ENCODE measurements at places on chromosomes 12 and 14. TPM values are rescaled to one million over a fixed set of nuclear protein-coding genes. Genes with fewer than 3 reads are reported as not detected.

DNA sequence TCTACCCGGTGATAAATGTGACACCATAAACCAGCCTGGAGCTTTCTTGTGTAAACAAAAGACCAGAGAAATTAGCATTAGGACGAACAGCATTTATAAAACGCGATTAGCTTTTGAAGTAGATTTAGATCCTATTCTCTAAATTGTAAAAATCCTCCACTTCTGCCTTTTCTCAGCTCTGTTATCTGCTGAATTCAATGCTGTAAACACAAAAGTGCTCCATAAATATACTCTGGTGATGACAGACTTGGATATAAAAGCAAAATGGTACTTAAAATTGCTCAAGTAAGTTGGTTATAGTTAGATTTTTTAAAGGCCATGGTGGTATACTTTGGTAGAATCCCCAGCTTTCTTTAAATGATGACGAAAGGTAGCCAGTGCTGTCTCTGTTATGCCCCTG lies 114.6 kb upstream of the RMST start:
- no peaks in the 10 kb centered on the region for H3K4me1 ChIP-seq
- H3K27ac ChIP-seq: no peak overlapping the region
- H3K36me3 ChIP-seq: no peaks in the 10 kb centered on the region
- H3K4me3 ChIP-seq: no peak overlapping the region
- no peaks in the 10 kb centered on the region for H3K27me3 ChIP-seq

DNA sequence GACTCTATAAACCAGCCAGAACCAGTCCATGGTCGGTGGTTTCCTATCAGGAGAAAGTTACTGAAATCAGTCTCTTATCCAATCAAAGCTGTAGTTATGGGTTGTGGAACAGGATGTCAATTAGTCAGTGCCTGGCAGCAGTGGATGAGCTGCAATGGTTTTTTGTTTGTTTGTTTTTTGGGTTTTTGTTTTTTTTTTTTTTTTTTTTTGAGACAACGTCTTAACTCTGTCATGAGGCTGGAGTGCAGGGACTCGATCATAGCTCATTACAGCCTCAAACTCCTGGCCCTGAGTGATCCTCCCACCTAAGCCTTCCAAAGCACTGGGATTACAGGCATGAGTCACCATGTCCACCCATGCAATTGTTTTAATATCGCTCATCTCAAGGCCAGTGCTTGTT lies 113.3 kb upstream of the CAND1 start:
- no peak for DNase-seq
- no peak overlapping the region for H3K27ac ChIP-seq
- H3K27me3 ChIP-seq: no peaks in the 10 kb centered on the region
- no peaks in the 10 kb centered on the region for H3K36me3 ChIP-seq
- H3K4me1 ChIP-seq: no peaks in the 10 kb centered on the region

GRCh38 chr14:21267431-21267845 lies 1.8 kb downstream of the HNRNPC start:
- H3K4me1 ChIP-seq: peaks cover 7% of the 10 kb centered on the region
- H3K4me3 ChIP-seq: peak overlapping the region; percentile 41
- no peak for DNase-seq
- H3K27ac ChIP-seq: no peak overlapping the region
- no peaks in the 10 kb centered on the region for H3K27me3 ChIP-seq

GRCh38 chr14:87233266-87233665 lies 759.7 kb downstream of the GALC start:
- H3K27ac ChIP-seq: no peak overlapping the region
- no peaks in the 10 kb centered on the region for H3K27me3 ChIP-seq
- no peak for DNase-seq

GRCh38 chr12:106048016-106048415 lies 90.7 kb downstream of the NUAK1 start:
- no peak overlapping the region for H3K27ac ChIP-seq
- no peaks in the 10 kb centered on the region for H3K36me3 ChIP-seq
- H3K27me3 ChIP-seq: no peaks in the 10 kb centered on the region

DNA sequence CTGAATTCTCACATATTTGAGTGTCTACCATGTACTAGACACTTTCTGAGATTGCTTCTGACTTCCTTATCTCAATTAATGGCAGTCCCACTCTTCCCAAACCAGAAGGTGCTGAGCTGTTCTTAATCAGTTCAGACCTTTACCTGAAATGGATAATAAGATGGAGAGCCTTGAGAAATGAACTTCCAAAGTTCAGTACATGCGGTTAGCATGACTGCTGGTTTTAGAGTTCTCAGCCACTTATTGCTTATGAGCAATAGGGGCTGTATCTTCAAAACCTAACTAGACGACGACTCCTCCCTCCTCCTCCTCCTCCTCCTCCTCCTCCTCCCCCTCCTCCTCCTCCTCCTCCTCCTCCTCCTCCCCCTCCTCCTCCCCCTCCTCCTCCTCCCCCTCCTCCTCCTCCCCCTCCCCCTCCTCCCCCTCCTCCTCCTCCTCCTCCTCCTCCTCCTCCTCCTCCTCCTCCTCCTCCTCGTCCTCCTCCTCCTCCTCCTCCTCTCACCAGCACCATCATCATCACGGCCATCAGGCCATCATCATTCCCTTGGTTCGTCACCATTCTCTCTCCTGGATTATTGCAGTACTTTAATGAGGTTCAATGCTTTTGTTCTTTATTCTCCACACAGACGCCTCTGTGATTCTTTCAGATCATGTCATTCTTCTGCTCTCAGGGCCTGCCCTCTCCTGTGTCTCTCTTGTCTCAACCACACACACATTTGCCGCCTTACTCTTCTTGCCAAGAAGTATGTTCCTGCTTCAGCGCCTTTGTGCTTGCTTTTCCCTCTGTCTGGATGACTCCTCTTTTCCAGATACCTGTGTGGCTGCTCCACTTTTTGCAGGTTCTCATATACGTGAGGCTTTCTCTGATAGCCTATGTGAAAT lies 2.7 kb downstream of the PCNX1 start:
- H3K27ac ChIP-seq: no peak overlapping the region
- H3K4me3 ChIP-seq: no peak overlapping the region
- no peaks in the 10 kb centered on the region for H3K27me3 ChIP-seq
- H3K36me3 ChIP-seq: no peaks in the 10 kb centered on the region
- no peak for DNase-seq

DNA sequence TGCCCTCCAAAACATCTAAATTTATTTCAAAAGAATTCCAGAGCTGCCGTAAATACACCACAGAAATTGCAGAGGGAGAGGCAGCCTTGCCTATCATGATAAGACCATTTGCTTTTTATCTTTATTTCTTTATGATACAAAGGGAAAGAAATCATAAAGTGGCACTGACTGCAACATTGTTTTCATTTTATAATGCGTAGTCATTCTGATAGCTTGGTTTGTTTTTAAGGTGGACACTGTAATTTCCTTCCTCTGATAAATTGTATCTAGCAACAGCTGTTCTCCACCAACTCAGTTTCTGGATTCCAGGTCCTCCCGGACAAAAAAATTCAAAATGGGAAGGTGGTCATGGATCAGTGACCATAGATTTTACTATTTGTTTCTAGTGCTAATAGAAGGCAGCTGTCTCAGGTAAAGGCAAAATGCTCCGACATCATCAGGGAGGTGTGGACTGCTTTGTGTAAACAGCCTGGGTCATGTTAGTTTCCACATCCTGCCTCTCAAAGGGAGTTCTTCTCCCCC lies 623 bp upstream of the TSPAN8 start:
- H3K36me3 ChIP-seq: no peaks in the 10 kb centered on the region
- H3K4me1 ChIP-seq: peaks cover 6% of the 10 kb centered on the region
- H3K27me3 ChIP-seq: no peaks in the 10 kb centered on the region

- H3K27me3 ChIP-seq: no peaks in the 10 kb centered on the region
- no peak overlapping the region for H3K27ac ChIP-seq
- H3K4me1 ChIP-seq: no peaks in the 10 kb centered on the region
- DNase-seq: no peak
- no peaks in the 10 kb centered on the region for H3K36me3 ChIP-seq
- H3K4me3 ChIP-seq: no peak overlapping the region
Observed at GRCh38 chr12:18345021-18345735, 83.9 kb downstream of the PIK3C2G start.

DNA sequence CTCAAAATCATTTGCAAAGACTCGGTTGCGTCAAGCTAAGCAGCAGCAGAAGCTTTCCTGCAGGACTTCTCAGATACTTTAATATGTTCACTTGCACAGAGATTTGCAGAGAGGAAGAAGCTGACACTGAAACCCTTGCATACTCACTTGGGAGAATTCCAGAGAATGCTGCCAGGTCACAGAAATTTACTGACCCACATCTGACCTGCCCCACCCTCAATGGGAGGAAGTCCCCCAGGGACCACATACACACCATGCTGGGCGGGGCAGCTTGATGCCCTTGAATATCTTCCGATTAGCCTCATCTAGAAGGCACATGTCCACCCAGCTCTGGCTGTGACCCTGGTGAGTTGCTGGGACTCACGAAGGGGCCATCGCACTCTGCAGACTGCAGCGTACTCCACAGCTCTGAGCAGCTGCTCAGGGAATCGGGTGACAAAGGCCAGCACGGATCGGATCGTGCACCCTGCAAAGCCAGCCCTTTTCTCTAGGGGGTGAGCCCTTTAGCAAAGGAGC lies 83.2 kb downstream of the ITPK1 start:
- H3K27ac ChIP-seq: no peak overlapping the region
- peaks cover 2% of the 10 kb centered on the region for H3K36me3 ChIP-seq
- no peaks in the 10 kb centered on the region for H3K27me3 ChIP-seq
- H3K4me3 ChIP-seq: no peak overlapping the region
- no peak for DNase-seq
- H3K4me1 ChIP-seq: peaks cover 31% of the 10 kb centered on the region

DNA sequence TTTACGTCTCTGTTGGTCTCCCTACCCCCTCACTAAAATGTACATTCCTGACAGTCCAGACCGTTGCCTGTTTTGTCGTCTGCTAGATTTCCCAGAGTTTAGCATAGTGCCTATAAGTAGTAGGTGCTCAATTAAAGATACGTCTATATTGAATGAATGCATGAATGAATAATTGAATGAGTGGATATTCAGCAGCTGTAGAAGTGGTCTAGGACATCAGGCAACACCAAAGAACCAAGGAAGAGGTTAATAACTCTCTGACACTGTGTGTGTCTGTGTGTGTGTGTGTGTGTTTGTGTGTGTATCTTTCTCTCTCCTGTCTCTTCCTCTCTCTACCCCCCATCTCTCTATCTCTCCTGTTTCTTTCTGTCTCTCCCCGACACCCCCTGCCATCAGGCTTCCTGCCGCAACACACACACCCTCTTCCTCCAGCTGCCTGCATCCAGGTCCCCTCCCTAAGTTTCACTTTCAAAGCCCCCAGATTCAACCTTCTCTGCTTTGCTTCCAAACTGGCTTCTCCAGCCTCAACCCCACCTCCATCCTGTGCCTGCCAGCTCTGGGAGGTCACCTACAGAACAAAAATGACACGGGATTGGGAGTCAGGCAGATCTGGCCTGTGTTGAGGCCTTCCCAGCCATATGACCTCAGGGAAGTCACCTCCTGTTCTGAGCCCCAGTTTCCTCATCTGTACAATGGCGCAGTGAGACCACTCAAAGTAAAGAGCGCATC lies 119.9 kb upstream of the NCOR2 start:
- no peak overlapping the region for H3K4me3 ChIP-seq
- no peaks in the 10 kb centered on the region for H3K27me3 ChIP-seq
- no peak overlapping the region for H3K27ac ChIP-seq
- peaks cover 10% of the 10 kb centered on the region for H3K4me1 ChIP-seq
- no peak for DNase-seq

DNA sequence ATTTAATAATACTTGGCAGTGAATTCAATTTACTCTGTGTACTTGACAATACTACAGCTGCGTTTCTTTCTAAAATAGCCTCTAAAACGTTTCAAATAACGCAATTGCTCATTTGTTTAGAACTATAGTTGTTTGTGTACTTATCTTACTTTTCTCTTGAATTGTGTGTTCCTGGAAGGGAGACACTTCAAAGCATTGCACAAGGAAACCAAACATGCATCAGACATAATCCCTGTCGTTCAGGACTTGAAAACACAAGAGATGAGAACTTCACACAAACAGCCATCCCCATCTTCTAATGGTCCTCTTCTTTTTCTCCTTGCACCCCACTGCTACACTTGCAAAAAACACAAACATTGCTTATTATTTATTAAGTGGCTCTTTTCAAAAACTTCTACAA lies 38.5 kb downstream of the PTGER2 start:
- no peak overlapping the region for H3K4me3 ChIP-seq
- no peak overlapping the region for H3K27ac ChIP-seq
- no peaks in the 10 kb centered on the region for H3K27me3 ChIP-seq
- H3K36me3 ChIP-seq: no peaks in the 10 kb centered on the region
- peak; percentile 91 for DNase-seq
- peaks cover 42% of the 10 kb centered on the region for H3K4me1 ChIP-seq

GRCh38 chr14:74596741-74597450 lies 15.1 kb downstream of the LTBP2 start:
- no peaks in the 10 kb centered on the region for H3K36me3 ChIP-seq
- no peak overlapping the region for H3K4me3 ChIP-seq
- peak; percentile 90 for DNase-seq
- peaks cover 58% of the 10 kb centered on the region for H3K4me1 ChIP-seq

- DNase-seq: no peak
- H3K4me3 ChIP-seq: no peak overlapping the region
- no peaks in the 10 kb centered on the region for H3K4me1 ChIP-seq
- H3K27me3 ChIP-seq: peaks cover 5% of the 10 kb centered on the region
- H3K27ac ChIP-seq: no peak overlapping the region
- H3K36me3 ChIP-seq: no peaks in the 10 kb centered on the region
Observed at GRCh38 chr12:100632445-100632892, 59.0 kb downstream of the GAS2L3 start.

DNA sequence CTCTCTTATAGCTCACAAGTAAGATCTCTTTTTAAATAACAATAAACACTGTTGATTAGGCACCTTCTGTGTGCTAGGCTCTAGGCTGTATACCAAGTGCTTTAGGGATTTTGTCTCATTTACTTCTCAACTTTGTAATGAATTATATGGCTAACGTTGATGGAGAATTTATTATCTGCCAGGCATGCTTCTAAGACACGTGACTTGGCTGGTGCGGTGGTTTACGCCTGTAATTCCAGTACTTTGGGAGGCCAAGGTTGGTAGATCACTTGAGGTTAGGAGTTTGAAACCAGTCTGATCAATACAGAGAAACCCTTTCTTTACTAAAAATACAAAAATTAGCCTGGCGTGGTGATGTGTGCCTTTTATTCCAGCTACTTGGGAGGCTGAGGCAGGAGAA lies 1202.8 kb upstream of the TMEM132C start:
- H3K27me3 ChIP-seq: no peaks in the 10 kb centered on the region
- no peaks in the 10 kb centered on the region for H3K4me1 ChIP-seq
- no peaks in the 10 kb centered on the region for H3K36me3 ChIP-seq
- DNase-seq: no peak
- H3K4me3 ChIP-seq: no peak overlapping the region

GRCh38 chr12:26109343-26109881 lies 15.4 kb downstream of the BHLHE41 start:
- H3K27me3 ChIP-seq: no peaks in the 10 kb centered on the region
- DNase-seq: peak; percentile 39
- H3K36me3 ChIP-seq: no peaks in the 10 kb centered on the region
- no peaks in the 10 kb centered on the region for H3K4me1 ChIP-seq
- H3K27ac ChIP-seq: no peak overlapping the region
- no peak overlapping the region for H3K4me3 ChIP-seq

GRCh38 chr12:79333144-79333543 lies 357.6 kb downstream of the PAWR start:
- DNase-seq: no peak
- no peaks in the 10 kb centered on the region for H3K36me3 ChIP-seq
- no peak overlapping the region for H3K4me3 ChIP-seq
- no peaks in the 10 kb centered on the region for H3K27me3 ChIP-seq

The CHST11 gene
- 29.1 TPM for polyA plus RNA-seq

The HOXC10 gene
- polyA plus RNA-seq: not detected

The NCOR2 gene
- 81.4 TPM for polyA plus RNA-seq

The LRRC10 gene
- not detected for polyA plus RNA-seq

The CMTM5 gene
- polyA plus RNA-seq: 0.79 TPM

Measured in lung (tissue), 17 donors.